ENCODE measurements at places on chromosomes 7 and 10.
A peak's percentile ranks its signal among the peaks of the same experiment; 100 is the strongest.

DNA sequence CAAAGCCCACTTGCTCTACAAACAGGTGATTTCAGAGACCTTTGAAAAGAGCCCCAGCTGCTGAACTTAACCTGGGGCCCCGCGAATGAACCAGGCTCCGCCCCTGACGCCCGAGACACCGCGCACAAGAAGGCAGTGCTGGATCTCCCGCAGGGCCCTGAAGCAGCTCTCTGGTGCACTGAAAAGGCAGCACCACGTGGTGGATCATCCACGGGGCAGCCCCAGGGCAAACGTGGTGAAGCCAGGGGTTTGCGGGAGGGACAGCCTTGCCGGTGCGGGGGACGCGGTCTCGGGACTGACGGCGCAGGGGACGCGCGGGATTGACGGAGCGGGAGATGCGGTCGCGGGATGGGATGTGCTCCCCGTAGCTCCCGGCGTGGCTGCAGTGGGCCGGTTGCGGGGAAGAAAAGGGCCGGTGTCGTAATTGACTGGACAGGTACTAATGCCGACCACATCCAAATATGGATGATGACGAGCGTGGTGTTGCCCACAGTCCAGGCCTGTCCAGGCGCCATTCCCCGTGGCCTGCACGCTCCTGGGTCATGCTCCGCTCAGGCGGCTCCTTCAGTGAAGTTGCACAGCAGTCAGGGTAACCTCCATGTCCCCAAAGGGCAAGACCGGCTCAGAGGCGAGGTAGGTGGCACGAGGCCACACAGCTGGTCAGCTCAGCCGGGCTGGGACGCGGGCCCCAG is 421.1 kb downstream of the DNAJB6 start:
- DNase-seq: no peak

GRCh38 chr7:33745934-33746333 is 159.4 kb upstream of the BMPER start:
- no peak for DNase-seq

- no peak for DNase-seq
Measured at GRCh38 chr10:792083-792791, 102.8 kb upstream of the DIP2C start.

DNA sequence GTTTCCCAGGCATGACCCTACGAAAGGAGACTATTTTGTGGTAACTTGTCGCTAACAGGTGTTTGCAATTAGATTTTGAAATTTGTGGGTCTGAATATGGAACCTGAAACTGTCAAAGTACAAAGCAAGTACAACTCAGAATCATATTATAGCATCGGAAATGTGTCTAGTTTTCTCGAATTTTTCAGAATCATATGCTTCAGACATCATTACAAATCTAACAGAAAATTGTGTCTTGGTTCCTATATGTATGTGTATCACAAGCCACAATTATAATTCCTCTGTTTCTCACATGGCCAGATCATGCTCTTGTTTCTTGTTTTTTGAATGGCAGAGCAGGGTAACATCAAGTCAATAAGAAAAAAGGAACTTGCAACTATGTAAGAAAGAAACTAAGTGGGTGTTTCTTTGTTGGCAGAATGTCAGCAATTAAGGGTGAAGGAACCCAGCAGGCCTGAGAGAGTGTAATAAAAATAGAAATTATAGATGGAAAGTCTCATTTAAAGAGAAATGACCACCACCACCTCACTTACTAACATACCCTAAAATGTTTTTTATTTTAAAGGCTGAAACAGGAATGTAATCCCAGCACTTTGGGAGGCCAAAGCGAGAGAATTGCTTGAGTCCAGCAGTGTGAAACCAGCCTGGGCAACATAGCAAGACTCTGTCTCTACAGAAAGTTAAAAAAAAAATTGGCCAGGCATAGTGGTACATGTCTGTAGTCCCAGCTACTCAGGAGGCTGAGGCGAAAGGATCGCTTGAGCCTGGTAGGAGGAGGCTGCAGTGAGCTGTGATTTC is 51.3 kb downstream of the PRTFDC1 start:
- DNase-seq: no peak

- no peak for DNase-seq
Measured at GRCh38 chr7:149790146-149790548, 16.8 kb upstream of the ZNF467 start.

- DNase-seq: no peak
Measured at GRCh38 chr10:121659236-121659635, 61.0 kb upstream of the FGFR2 start.

DNA sequence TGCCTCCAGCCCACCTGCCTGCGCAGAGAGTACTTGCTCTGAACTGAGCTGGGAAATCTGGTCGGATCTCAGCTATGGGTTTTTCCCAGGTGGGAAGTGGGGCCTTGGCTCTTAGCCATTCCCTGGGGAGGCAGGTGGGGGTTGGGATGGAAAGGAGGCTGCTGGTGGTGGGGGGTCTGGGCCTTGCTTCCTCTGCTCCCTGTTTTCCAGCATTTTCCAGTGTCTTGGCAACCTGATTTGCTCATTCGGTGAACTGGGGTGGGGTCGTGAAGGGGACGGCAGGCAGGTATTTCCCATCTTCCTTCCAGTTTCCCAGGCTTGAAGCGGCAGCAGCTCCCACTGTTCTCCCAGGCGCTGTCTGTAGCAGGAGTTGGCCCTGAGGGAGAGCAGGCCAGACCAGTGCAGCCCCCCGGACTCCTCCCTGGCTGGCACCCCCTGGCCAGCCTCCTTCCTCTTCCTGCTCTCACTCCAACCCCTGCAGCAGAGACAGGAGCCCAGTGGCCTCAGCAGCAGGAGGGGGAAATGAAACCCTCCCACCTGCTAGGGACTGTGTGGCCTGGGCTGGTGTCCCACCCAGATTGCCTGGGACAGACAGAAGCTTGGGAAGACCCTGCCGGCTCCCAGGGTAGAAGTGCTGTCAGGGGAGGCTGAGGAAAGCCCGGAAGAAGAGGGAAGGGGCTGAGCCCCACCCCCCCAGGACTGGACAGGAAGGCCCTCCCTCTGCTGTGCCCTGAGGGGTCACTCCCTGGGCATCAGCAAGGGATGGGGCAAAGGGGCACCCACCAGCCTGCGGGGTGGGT is 6.6 kb downstream of the TRIM8 start:
- DNase-seq: no peak

- DNase-seq: no peak
Measured at GRCh38 chr10:80372675-80373074, 16.1 kb downstream of the DYDC2 start.

DNA sequence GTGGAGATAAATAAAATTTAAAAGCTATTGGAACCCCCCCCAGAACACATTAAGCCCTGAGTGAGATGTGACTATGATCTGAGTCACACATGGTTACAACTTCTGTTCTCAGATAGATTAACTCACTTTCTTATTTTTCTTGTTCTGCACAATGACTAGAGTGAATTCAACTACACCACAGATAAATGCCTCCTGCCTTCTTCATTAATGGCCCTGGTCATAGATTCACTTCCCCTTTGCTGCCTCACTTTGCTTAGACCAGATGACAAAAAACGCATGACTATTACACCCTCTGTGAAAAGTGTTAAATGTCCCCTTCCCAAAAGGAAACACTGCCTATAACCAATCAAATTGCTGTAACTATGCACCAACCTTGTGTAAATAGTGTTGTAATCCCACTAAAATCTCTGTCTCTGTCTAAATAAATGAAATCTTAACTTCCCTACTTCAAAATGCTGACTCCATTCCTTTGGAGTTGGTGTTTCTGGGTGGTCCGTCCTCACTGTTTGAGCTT is 49.4 kb downstream of the AKR1D1 start:
- DNase-seq: peak; percentile 68

DNA sequence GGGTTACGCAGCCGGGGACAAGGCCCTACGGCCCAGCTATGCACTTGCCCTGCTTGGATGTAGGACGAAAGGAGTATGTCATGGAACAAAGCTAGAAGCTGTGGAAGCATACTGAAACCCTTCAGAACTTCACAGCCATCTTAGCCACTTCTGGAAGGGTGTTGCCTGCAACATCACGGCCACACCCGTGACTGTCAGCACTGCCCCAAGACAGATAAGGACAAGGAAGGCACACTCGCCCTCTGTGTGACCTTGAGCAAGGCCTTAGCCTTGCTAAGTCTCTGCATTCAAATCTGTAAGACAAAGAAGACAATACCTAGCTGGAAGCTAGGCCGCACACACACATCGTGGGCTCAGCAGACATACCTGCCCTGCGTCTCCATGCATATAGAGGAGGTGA is 352.5 kb upstream of the MGMT start:
- no peak for DNase-seq

DNA sequence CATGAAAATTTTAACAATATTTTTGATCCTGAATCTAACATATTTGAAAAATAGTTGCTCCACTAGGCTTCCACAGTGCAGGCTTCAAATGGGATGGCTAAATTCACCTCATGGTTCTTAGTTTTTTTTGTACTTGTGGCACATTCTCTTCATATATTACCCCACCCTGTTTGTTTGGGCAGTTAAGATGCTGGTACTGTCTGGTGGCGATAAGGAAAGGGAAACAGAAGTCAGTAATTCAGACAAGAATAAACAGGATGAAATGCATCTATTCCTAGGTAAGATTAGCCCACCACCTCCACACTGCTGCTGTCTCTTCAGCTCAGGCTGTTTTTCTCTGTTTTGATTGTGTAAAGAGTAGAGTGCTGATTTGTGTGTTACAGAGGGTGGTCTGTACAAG is 44.2 kb downstream of the GLRX3 start:
- DNase-seq: no peak

- no peak for DNase-seq
Measured at GRCh38 chr10:119409906-119410305, 132.6 kb downstream of the RGS10 start.

DNA sequence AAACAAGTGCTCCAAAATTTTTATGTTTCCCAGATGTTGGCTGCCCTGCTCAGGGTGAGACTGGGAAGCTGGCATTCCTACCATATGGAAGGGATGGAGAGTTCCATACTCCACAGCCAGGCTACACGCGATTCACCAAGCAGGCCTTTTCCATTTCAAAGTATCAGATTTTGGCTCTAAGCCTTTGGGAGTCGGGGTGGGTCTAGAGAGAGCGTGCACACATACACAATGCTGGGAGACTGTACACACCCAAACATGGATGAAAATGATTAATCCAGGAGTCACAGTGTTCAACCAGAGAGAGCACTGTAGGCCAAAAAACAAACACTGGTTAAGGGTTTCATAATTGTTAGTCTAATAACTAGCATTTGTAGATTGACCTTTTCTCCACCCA is 295.0 kb downstream of the BICC1 start:
- DNase-seq: no peak

GRCh38 chr7:84817016-84817415 is 369.8 kb downstream of the SEMA3D start:
- DNase-seq: no peak

DNA sequence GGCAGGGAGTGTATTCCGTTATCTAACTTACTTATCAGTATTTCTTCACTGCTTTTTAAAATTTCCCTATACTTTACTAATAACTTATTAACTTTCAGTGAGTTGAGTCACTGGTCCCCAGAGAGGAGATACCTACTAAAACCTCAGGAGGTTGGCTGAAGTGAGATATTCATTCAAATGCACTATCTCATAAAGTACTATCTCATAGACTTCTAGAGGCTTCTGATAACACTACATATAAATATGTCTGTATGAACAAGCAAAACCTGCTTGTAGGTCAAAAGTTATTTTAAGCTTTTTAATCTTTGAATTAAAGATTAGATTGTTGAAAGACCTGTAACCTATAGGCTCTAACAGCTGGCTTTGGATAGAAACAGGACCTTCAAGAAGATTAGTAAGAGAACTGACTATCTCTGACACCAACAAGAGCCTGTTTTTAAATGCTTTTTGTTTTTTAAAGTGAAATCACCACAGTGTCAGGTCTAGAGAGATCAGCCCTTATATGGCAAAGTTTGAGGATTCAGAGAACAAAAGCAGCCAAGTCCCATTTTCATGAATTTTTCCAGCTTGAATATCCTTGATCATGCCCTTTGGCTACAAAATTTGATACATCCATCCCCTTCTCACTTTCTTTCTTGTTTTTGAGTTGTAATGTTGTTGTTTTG is 242.2 kb downstream of the ARL4A start:
- peak; percentile 48 for DNase-seq

Data from ACHN (cell line).